ENCODE measurements at places on chromosomes 16 and 17.

- DNase-seq, result no peak
Observed at GRCh38 chr17:17837966-17838962, 1.5 kb upstream of the SREBF1 start.

- DNase-seq, result no peak
Observed at GRCh38 chr16:19108409-19109287, 5.1 kb upstream of the ITPRIPL2 start.

DNA sequence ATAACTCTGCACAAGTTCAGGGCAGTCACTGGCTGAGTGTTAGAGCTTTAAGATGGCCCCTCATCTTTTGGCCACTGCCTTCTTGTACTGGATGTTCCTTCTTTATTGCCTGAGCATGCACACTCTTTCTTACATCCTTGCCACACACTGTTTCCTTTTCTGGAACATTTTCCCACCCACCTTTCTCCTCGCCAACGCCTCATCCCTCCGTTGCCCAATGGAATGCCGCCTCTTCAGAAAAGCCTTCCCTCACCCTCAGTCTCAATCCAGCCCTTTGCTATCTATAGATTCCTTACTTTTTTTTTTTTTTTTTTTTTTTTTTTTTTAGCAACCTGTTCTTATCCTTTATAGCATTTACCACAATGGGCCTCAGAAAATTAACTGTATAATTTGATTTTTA lies 47.9 kb upstream of the RBFOX1 start:
- no peak for DNase-seq

DNA sequence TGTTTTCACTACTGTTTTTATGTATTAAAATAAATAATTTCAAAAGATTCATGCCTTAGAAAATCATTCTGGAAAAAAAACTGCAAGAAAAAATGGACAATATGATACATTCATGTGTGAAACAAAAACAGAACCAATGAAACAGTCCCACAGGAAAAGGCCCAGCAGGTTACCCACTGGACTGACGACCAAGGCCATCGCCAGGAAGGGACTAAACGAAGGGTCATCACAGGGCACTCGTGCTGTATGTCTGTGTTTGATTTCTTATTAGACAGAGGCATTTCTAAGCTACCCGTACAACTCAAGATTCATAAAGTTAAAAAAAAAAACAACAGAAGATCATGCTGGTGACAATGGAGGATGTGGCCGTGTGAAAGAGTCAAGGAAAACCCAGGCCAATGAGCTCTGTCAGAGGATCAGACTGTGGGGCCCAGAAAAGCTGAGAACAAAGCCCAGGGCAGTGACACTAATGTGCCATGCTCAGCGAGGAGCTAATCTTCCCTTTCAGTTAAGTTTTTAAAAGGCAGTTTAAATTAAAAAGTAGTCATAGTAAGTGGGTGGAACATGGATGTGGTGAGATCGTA lies 31.8 kb downstream of the NSMCE1 start:
- no peak for DNase-seq

DNA sequence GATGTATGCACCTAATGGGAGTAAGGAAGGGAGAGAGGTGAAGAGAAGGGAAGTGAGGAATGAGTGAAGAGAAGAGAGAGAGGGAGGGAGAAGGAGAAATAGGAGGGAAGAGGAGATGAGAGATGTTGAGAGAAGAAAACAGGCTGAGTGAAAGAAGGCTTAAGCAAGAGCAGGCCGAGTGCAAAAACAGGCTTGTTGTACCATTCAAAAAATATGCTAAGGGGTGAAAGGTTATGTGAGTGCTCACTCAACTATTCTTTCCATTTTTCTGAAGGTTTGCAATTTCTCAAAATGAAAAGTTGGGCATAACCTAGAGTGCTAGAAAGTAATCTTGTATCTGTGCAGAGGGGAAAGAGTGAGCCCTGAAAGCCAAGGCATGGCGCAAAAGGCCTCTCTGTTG lies 22.9 kb downstream of the RPGRIP1L start:
- no peak for DNase-seq

- no peak for DNase-seq
Observed at GRCh38 chr16:86533767-86534351, 21.2 kb downstream of the MTHFSD start.

- no peak for DNase-seq
Observed at GRCh38 chr17:43740541-43740940, 18.1 kb downstream of the SOST start.

DNA sequence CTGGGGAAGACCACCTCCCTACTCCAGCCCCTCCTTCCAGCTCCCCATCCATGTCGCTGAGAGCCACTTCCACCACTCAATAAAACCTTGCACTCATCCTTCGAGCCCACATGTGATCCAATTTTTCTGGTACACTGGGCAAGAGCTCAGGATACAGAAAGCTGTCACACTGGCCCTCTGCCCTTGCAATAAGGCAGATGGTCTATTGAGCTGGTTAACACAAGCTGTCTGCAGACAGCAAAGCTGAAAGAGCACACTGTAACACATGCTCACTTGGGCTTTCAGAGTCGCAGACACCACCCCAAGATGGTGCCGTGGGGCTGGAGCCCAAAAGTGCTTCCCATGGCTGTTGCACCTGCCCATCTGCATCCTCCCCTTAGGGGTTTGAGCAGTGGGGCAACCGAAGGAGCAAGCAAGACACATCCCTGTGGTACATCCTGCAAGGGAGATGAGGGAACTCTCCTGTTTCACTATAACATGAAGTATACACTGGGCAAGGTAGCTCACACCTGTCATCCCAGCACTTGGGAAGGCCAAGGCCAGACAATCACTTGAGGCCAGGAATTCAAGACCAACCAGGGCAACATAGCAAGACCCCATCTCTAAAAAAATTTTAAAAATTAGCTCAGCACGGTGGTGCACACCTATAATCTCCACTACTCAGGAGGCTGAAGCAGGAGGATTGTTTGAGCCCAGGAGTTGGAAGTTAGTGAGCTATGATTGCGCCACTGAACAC lies 52.8 kb upstream of the C17orf78 start:
- DNase-seq, result no peak

DNA sequence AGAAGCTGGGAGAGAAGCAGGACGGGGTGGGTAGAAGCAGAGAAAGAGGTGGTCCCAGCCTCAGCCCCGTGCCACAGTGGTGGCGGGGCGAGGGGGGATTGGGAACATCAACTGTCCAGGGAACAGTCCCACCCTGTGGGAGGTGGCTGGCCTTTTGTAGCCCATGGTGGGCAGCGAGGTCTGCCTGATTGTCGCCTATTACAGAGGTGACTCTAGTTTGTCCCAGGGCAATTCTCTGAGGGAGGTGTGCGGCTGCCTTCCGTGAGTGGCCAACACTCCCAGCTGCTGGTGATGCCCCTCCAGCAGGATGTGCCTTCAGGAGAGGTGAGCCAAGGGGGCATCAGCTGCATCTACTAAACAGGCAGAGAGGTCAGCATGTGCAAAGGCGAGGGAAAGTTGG lies 5.0 kb upstream of the BRD7 start:
- no peak for DNase-seq

- no peak for DNase-seq
Observed at GRCh38 chr16:66521951-66522771, 27.8 kb downstream of the TK2 start.

DNA sequence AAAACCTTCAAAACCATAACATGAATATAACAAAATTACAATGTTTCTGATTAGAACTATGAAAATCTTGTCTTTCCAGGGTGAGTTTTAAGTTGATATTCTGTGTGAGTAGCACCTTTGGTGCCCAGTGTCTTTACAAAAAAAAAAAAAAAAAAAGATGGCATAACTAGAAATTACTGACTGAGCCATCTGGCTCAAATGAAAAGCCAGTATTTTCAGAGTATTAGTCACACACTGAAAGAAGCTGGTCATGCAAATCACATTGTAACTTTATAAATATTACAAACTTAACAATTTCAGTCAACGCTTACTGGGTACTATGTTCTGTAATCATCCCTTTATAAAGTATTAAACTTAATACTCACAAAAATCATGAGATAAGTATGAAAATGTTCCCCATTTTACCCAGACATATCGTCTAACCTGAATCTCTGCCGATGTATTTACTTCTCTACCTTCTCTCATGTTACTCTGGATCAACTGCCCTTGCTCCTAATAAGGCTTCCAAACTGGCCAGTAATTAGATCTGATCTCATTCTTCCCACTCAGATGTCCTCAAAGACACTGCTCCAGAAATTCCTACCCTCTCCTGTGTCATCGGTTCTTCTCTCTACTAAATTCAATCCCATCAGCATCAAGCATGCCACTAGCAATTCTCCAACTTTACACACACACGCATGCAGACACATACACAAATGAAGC lies 25.4 kb downstream of the UBE2G1 start:
- no peak for DNase-seq

DNA sequence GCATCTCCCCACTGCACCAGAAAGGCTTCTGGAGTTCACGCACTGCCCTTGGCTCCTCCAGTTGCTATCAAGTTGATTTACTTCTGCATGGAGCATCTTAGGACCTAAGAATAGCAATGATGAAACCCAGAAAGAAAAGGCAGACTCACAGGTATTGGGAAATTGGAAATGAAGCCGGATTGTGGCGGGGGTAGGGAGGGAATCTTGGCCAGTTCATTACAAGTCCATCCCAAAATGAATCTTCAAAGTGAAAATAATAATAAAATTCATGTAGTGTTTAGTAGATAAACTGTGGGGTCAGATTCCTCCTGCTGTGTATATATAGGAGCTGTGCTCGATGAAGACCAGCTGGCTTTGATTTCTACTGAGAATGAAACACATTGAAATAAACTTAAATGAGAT lies 33.7 kb downstream of the TEKT3 start:
- no peak for DNase-seq

DNA sequence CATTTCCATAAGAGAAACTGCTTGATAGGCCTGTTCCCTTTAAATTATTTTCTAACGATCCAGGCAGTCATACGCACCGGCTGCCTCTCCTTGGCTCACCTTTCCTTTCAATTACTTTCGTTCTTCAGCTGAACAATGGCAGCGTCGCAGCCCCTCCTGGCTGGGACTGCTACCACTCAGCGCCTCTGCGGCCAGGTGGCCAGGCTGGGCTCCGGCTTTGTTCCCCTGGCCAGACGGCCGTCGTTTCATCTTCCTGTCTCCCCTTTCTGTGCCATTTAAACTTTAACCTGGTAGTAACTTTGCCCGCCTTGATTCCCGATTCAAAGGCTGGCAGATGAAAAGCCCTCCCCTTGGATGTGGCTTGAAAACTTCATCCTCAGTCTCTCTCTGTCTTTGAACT lies 79.0 kb downstream of the C16orf78 start:
- no peak for DNase-seq

- peak; percentile 64 for DNase-seq
Observed at GRCh38 chr17:58513965-58514769, at the start of gene MTMR4. MTMR4 (minus strand) TSS chr17:58514638; CDS start chr17:58514407, 231 bp downstream.

GRCh38 chr16:70375636-70376611 lies 29.2 kb downstream of the DDX19A start:
- DNase-seq, result no peak

DNA sequence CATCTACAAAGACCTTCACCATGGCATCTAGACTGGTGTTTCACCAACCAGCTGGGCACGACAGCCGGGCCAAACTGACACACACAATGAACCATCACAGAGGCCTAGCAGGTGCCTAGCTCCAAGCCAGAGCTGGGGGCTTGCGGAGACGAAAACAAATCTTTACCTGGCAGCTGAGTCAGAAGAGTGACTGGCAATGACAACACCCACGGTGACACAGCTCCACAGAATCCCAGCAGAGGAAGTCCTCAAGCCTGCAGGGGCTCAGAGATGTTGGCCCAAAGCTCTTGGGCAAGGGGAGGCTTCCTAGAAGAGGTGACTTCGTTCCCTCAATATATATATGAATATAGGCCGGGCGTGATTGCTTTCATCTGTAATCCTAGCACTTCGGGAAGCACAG lies 5.1 kb downstream of the MMP25 start:
- DNase-seq, result no peak

GRCh38 chr17:2416010-2416734 lies 15.3 kb upstream of the MNT start:
- DNase-seq, result peak; percentile 85

DNA sequence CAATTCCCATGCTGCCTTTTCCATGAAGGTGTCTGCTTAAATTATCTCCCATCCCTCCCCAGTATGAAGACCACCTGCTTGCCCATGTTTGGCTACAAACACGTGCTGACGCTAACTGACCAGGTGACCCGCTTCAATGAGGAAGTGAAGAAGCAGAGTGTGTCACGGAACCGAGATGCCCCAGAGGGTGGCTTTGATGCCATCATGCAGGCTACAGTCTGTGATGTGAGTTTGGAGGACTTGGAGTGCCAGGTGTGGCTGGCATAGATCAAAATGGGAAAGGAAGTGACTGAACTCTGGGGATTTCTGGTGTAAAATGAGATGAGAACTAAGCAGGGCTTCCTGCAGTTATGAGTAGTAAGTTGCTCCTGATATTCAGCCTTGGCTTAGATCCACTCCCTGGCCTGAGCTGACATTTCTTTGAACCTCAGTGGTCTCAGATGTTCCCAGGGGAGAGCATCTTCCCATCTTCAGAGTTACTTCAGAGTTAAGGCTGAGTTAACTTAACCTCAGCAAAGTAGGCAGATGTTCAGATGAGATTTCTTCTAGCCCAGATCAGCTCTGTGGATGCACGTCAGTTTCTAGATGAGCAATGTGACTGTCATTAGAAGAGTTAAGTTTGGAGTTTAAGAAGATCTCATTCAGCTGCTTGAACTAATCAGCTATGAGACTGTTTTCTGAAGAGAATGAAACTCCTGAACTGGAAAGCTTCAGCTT lies 32.7 kb downstream of the ITGB3 start:
- peak; percentile 40 for DNase-seq
